ENCODE measurements at places on chromosomes 5 and 9.

GRCh38 chr5:134174841-134175839, 1.6 kb downstream of the SKP1 start:
- DNase-seq, result no peak

GRCh38 chr5:176608937-176609723, 826 bp downstream of the GPRIN1 start:
- DNase-seq, result no peak

DNA sequence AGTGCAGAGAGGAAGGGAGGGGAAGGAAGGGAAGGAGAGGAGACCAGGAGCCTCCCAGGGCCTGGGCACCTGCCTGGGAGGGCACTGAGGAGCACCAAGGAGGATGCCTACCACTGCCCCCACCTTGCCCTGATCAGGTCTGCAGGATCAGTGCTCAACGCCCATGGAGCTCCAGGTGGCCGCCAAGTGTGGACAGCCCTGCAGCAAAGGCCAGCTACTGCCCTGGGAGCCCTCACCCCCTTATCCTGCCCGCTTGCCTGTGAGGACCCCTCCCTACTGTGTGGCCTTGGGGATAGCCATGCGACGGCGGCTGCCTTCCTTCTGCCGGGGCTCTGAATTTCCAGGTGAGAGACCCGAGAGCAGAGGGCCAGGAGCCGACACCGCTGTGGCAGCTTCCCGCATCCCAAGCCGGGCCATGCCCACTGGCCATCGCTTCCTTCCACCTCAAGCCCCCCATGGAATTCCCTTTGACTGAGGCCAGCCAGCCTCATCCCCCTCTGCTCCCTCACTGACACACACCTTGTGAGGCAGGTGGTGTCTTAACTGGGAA, 12.4 kb downstream of the ADAMTS2 start:
- no peak for DNase-seq

DNA sequence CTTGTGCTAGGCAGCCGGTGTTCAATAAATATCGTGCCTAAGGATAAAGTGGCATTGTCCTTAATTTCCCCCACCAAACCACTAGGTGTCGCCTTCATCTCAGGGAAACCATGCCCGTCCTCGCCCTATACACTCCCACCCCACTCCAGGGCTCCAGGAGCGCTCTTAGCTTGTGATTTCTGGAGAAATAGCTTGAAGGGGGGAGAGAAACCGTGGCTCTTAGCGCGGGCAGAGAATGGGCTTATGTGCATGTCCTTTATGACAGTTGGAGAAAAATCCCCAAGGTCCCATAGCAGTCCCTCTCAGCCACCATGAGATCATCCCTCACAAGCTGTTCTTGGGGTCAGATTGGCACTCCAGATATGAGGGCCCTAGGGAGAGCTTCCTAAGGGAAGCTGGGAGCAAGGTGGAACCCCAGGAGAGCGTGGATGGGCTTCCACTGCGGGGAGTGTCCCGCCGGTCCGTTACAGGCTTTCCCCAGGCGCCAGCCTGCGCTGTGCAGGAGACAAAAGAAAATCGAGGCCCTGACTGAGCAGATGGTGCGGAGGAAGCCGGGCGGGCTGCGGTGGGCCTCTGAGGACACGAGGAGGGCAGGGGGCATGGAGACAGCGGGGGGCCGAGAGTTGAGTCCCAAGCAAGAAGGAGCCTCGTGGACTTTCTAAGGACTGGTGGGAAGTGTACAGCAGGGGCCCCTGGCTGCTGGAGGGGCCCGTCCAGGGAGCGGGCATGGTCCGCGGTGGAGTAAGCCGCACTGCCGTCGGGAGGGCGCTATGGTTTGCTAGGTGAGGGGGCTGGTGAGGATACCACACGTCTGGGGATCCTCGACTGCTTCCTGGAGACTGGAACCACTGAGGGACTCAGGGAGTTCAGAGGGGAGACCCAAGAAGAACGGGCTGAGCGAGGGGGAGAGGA, 750 bp upstream of the NPR2 start:
- DNase-seq, result peak; percentile 80

DNA sequence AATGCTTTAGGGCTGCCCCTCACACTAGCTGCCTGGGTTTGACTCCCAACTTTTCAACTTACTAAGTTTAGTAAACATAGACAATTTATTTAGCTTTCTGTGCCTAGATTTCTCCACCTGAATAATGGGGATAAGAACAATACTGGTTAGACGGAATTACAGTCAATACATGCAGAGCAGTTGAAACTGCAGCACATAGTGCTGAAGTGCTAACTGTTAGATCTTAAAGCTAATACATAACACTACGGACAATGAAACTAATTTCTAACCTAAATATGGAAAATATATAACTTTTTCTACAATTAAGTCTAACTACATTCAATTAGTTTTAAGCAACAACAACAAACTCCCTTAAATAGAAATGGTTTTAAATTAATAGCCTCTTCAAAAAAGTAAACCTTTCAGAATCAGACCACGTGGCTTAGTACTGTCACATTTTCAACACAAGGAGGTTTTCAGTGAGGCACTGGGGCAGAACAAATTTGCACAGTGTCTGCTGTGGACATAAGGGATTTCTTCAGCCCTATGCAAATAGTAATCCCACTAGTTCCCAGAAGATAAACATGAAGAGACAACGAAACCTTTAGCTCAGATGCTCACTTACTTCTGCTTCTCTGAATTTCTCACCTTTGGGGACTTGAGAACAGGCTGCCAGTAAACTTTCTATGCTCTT, 293.4 kb downstream of the EDIL3 start:
- DNase-seq, result no peak

GRCh38 chr9:70046274-70047070, 2.8 kb downstream of the MAMDC2 start:
- no peak for DNase-seq

Data from hematopoietic multipotent progenitor cell (in vitro differentiated cells).